CD8-positive, alpha-beta memory T cell (primary cell): ENCODE measurements at places on chromosomes 11 and 22.
A peak's percentile ranks its signal among the peaks of the same experiment; 100 is the strongest.

DNA sequence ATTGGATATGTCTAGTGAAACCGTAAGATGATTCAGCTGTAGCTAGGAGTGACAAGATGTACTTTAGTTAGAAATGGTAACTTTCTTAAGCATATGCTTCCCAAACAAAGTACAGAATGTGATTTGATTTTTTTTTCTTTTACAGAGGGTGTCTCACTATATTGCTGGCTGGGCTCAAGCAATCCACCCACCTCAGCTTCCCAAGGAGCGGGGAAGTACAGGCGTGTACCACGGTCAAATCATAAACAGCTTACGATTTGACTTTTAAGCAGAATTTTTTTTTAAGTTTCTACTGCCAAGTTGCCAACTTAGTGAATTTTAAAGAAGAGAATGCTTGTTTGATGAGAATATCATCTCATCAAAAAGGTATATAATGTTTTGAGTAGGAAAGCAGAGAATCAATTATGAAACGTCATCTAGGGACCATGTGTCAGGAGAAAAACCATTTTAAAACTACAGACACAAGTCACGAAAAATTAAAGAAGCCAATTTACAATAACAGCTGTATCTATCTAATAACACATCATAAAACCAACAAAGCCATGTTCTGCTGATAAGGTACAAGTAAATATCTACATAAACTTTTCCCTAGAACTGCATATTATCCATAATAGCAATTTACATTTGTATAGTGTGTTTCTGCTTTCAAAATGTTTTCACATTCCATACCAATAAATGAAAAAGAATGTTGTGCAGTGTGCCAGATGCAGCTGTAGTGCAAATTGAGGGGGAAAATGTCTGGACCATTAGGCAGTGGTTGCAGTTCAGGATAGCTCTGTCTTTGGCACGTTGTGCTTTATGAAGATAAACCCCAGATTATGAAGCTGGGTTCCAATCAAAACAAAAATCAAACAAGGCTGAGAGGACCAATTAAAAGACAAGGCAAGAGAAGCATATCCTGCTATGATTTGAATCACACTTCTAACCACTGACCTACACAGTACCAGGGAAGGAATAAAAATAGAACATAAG lies 33.7 kb upstream of the USP47 start:
- no peak for DNase-seq

DNA sequence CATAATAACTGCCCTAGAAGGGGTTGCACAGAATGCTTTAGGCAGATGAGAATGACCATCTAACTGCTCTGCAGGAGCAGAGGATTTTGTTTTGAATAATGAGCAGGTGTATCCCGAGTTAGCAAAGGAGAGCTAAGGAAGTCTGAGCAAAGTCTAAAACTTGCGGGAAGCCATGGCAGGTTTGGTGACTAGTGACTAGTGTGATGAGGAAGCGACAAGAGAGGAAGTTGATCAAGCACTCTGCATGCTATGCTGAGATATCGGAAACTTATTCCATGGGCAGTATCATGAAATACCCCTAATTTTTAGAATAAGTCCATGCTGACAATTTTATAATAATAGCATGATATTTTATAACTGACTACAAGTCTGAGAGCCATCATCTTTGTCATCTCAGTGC lies 12.9 kb downstream of the OLFML1 start:
- no peak for DNase-seq

DNA sequence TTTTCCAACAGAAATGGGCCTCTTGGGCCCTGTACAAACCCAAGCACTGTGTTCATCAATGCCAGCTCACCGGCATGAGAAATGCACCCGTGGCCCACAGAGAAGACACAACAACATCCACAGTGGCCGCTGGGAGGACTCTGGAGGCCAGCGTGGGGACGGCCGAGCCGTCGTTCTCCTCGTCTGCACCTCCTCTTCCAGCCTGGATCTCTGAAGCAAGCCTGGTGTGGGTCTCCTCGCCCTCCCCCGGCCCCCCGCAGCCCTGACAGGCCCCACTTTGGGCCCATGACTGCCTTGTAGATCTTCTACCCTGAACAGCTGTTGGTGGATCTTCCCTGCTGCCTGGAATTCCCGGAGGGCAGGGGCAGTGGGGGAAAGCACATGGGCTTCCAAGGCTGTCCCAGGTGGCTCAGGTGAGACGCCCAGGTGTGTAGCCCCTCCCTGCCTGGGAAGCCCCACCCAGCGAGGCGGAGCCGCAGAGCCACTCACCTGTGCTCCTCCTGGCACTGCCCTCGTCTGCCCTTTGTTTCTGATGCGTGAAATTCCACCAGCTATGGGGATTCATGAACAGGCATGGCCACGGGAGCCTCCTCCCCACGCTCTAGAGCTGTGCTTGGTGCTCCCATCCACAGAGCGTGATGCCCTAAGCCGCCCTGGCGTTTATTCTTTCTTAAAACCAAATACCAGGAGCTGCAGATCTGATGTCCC lies 225.9 kb downstream of the BRD1 start:
- DNase-seq, result no peak

DNA sequence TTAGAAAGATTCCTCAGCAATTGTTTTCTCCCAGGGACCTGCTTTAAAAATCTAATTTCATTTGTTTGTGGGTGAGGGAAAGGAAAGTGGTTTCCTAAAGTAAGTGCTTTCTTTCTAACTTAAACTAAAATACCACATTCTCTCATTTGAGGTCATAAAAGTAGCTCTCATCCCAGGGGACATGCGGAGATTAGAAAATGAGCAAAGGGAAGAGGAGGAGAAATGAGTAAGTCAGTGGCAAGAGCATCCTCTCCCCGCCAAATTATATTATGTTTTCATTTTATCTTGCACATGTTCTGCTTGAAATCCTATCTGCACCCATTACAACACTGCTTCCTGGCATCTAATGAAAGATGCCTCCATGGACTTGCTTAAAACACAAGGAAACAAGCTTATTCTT lies 191.4 kb downstream of the ARHGAP42 start:
- DNase-seq, result no peak

DNA sequence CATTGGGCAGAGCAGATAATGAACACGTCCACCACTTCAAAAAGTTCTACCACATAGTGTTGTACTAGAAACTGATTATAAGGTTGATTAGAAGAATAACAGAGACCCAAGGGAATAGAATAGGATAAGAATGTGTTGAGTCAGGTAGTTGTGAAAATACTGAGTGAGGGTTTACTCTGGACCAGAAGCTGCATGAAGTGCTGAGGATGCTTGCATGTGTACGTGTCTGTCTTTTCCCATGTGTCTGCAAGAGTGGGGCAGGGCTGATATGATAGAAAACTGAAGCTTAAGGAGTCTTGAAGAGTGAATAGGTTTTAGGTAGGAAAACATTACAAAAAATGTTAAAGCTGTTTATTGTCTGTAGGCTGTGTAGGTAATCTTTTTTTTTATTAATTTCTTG lies 20.6 kb downstream of the TRPC6 start:
- DNase-seq, result no peak

DNA sequence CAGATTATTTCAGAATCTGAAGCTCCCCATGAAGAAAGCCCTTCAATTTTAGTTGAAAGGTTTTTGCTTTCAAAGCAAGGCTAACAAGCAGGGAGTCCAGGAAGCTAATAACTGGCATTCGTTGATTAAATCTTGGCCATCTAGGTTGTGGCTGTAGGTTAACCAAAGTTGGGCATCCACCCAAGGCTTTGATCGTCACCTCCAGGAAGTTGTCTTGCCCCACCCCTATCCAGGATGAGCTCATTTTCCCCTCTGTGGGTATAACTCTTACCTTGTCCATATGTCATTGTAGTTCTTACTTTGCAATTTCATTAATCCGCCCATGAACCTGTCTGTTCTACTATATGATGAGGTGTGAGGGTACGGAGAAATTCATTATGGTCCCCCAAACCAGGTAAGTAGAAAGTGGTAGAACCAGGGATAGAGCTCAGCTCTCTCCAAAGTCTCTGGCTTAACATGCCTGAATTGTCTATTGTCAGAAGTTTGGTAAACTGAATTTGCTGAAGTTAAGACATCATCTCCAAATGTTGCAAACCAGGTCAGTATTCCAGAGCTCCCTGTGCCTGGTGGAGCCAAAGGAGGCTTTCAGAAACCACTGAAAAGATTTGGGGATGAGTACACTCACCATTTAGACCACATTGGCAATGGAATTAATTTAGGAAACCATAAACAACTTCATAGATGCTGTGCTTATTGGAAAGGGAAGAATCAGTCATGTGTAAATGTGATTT lies 97.1 kb downstream of the CD44 start:
- peak; percentile 87 for DNase-seq

DNA sequence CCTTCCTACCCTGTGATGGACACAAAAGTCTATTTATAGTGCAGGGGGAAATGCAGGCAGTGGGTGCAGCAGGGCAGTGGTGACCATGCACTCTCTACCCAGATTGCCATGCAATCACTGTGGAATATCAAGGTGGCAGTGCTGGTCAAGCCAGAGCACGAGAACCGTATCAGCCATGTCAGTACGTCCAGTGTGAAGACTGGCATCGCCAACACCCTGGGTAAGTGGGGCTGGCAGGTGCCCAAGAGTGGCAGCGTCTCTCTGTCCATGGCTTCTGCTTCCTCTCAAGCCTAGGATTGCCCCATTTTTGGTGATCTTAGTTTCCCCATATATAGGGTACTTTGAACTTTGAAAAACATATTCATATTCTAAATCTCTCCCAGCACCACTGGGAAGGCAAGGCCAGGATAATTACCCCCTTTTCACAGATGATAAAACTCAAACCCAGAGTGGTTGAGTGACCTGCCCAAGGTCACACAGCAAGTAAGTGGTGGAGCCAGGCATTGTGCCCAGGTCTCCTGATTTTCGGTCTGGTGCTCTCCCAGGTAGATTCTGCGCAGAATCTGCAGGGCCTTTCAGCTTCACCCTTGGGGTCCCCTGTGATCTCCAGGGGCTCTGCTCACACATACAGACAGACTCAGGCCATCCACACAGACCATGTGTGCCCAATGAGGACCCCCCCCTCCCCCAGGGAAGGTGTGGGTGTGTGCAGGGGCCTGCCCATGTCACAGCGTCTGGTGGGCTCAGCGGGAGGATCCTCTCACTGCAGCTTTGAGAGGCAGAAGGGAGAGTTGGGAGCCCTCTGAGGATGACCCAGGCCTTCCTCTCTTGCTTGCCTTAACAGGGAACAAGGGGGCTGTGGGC lies 7.1 kb downstream of the INPPL1 start:
- peak; percentile 28 for DNase-seq

GRCh38 chr22:24424001-24424900 lies 3.1 kb upstream of the ADORA2A start:
- peak; percentile 61 for DNase-seq

GRCh38 chr11:83035070-83035854 lies 36.4 kb downstream of the RAB30 start:
- no peak for DNase-seq

DNA sequence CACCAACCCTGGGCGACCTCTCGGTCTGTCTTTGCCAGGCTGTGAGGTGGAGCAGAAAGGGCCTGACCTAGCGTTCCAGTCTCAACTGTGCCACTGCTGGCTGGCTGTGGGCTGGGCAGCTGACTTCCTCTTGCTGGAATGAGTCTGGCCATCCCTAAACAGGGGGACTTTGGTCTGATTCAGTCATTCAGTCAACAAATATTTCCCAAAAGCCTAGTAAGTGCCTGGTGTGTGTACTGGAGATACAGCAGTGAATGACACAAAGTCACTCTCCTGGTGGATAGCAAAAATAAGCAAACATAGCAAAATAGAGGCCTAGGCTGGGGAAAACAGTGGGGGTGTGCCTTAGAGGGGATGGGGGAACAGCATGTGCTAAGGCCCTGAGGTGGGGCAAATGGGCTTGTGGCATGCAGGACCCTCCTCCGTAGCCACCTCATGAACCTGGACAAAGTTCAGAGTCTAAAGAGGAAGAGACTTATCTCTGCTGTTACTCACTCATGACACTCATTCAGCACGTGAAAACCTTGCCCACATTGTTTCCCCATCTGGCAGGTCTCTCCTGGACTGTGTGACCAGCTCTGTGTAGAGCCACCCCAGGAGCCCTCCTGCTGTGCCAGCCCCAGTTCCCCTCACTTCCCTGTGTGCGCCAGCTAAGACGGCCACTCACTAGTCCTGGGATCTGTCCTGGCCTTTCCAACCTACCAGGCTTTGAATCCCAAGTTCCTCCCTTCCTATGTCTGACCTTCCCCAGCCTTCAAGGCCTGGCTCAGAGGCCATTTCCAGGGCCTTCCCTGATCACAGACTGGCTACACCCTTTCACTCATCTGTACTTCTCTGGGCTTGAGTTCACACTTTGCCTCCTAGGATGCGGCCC lies 4.7 kb downstream of the GUCD1 start:
- DNase-seq, result no peak

GRCh38 chr11:31262761-31263160 lies 106.8 kb downstream of the DCDC1 start:
- DNase-seq, result no peak

GRCh38 chr11:119056421-119056999 lies 495 bp downstream of the HYOU1 start:
- DNase-seq, result peak; percentile 56

GRCh38 chr11:58186938-58187337 lies 1.9 kb upstream of the OR9Q2 start:
- no peak for DNase-seq
